Lower leg skin (tissue), 4 donors: ENCODE measurements at places on chromosomes 2 and 18. TPM values are rescaled to one million over a fixed set of nuclear protein-coding genes. Genes with fewer than 3 reads are reported as not detected.

UNC50 gene
- 52.0 TPM for total RNA-seq

APLF gene
- total RNA-seq = 8.9 TPM

REG1A gene
- total RNA-seq = not detected

PRKAG3 gene
- total RNA-seq = not detected

HAAO gene
- total RNA-seq = 4.3 TPM

LIPG gene
- 0.23 TPM for total RNA-seq

FIGLA gene
- total RNA-seq = not detected

SPC25 gene
- total RNA-seq = 1.2 TPM

GNLY gene
- total RNA-seq = 3.6 TPM

PDCD1 gene
- 1.3 TPM for total RNA-seq

TFCP2L1 gene
- total RNA-seq = 18.3 TPM

POTEJ gene
- total RNA-seq = not detected

ATP9B gene
- total RNA-seq = 19.9 TPM

PDE11A gene
- total RNA-seq = 1.2 TPM

KLHL14 gene
- not detected for total RNA-seq

RGPD3 gene
- total RNA-seq = 0.65 TPM

UPP2 gene
- total RNA-seq = not detected

DNAH7 gene
- 0.34 TPM for total RNA-seq

TMEM17 gene
- 0.80 TPM for total RNA-seq

NAB1 gene
- total RNA-seq = 79.9 TPM

MARCHF4 gene
- not detected for total RNA-seq

AKAIN1 gene
- not detected for total RNA-seq

MRPL44 gene
- total RNA-seq = 21.4 TPM

VWC2L gene
- not detected for total RNA-seq

MAPK4 gene
- 0.46 TPM for total RNA-seq

PROKR1 gene
- 0.19 TPM for total RNA-seq

SLC11A1 gene
- total RNA-seq = 2.2 TPM
